ENCODE measurements at places on chromosomes 12 and 14.

DNA sequence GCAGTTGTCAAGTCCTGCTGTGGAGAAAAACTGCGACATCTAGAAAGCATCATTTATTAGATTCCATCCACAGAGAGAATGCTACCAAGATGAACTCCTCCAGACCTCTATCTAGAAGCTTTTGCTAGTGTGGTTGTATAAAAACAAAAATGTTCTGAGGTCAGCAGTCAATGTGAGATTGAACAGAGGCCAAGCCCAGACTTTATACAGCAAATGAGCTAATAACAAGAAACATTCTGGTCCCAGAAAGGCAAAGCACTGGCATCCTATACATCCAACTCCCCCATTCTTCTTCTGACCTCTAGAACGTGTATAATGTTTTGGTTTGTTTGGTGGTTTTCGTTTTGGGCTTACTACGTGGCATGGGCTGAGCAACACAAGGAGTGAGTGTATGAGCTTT is 26.7 kb upstream of the RIN3 start:
- no peak for DNase-seq

GRCh38 chr12:120121766-120122293 is 5.3 kb upstream of the RAB35 start:
- DNase-seq = no peak

DNA sequence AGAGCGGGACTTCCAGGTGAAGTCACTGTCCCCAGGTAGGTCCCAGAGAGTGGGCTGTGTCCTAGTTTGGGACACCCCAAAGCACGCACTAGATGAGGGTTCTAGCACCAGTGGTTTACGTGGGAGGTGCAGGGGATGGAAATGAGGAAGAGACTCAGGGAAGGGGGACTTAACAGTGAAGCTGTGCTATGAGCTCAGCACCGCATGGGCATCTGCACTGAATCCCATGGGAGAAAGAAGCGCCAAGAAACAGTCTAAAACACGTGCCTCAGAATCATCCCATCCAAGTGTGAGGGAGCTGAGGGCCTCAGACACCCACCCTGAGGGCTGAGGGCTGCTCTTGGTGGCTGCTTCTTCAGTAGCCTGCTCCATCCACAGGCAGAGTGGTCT is 71.5 kb upstream of the ZFP36L1 start:
- DNase-seq = no peak

- no peak for DNase-seq
Observed at GRCh38 chr14:33491112-33491511, 459.8 kb downstream of the EGLN3 start.

- no peak for DNase-seq
Observed at GRCh38 chr12:49559011-49559675, 8.8 kb downstream of the MCRS1 start.

GRCh38 chr14:76055330-76055729 is 69.8 kb downstream of the IFT43 start:
- no peak for DNase-seq

DNA sequence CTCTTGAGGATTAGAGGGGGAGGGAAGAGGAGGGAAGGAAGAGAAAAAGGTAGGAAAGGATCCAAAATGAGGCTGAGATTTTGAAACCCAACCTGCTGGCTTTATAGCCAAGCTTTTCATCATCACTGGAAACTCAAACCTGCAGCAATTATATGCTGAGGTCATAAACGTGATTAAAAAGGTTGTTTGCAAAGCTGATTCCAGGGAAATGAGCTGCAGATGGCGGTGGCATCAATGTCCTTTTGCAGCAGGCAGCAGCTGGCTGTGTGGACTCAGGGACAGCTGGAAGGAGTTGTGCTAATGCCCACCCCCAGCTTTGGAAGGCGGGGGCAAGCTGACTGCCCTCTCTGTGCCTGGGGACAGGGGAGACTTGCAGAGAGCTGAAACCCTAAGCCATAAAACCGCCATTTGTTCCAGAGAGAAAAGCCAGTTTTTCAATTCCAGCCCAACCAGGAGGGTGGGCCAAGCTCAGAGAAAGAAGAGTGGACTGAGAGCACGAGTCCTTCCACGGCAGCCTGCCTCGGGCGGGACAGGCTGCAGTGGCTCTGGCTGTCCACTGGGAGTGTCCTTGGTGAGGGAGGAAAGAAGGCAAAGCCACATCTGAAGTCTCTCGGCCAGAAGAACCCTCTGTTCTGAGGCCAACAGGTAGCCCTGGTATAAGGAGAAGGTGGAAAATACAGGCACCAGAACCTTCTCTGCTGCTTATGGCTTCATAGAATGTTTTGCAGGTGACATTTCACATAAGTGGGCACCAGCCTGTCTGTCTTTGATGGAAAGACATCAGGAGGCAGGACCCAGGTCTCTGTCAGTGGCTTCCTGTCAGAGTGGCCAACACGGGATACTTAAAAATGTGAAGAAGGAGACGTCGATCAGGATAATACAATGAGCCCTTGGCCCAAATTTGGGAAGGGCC is 90.7 kb downstream of the SINHCAF start:
- no peak for DNase-seq

DNA sequence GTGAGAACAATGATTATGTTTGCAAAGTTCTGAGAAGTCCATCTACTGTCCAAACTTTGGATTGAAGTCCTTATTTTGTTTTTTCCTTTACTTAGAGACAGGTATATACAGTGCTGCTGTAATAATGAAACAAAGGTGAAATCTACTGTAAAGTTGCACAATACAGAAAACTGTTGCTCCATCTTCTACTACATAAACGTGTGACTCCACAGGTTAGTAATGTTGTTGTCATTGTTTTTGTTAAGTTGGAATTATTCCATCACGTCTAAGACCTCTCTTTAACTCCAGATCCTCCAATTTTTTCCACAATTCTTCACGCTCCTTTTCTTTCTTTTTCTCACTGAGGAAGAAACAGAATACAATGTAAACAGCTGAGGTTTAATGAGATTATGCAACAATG is 57.0 kb upstream of the GPHB5 start:
- DNase-seq = no peak

GRCh38 chr12:64968989-64969819 is 144.8 kb downstream of the TBC1D30 start:
- no peak for DNase-seq

GRCh38 chr14:96092936-96093335 is 53.8 kb downstream of the C14orf132 start:
- no peak for DNase-seq

DNA sequence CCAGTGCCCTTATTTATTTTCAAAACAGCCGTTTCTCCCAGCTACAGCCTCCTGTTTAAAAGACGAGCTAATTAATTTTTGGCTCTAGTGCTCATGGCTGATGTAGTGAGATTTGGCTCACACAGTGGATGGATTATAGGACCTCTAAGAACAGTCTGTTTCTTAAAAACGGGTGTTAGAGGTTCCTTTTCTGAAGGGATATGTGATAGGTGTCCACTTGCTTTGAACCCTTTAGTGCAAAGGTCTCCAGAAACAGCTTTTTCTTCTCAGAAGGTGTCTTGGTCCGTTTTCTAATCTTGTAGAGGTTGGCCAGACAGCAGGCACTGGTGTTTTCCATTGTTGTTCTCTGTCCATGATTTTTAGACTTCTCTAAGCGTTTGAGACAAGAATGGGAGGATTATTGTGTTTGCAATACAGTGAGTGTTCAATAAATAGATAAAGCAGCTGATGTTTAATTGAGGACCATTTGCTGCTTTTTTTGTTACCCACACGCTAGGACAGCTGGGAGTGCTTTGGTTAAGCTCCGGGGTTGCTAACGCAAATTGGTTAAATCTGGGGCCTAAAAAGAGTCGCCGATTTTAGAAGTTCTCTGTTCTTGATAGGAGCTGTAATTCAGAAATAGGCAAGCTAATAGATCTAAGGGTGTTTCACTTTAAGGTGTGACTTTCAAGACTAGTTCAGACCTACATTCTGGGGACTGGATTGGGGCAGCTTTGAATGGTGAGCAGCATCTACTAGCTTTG is 1.0 kb downstream of the BORCS5 start:
- no peak for DNase-seq

DNA sequence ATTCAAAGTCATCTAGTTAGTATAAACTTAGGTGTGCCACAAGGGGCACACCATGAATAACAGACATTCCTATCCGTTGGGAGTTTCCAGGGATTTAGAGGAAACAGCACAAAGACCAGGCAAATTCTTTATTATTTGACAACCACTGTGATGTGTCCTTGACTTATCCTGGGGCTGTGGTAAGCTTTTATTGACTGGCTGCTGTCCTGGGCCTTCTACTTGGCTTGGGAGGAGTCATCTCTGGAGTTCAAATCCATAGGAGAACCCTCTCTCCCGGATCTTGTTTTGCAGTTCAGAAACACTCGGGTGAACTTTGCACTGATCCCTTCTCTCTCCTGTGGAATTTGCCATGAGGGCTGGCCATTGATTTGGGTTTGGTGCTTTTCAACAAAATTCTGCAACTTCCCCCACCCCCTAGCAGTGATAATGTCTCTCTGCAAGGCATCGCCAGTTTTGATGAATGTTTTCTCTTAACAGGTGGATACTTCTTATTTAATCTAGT is 136.3 kb downstream of the ADCK1 start:
- DNase-seq = no peak

- DNase-seq = no peak
Observed at GRCh38 chr12:96729886-96730285, 177.2 kb upstream of the NEDD1 start.

DNA sequence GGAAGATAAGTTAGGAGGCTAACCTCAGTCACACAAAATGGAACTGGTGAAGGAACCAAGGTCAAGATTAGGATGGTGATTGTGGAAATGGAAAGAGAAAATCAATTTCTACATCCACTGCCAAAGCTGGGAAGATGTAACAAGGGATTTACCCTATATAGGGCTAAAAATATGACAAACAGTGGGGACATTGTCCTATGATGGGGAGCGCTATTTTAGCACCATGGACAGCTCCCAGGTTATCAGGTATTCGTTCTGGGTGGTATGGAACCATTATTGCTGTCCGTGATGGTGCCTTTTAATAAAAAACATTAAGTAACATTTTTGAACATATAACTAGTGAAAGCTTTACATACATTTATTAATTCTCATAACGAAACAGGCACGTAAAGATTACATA is 124.0 kb downstream of the NDUFA12 start:
- no peak for DNase-seq

- no peak for DNase-seq
Observed at GRCh38 chr12:68374307-68374982, 42.3 kb upstream of the MDM1 start.

GRCh38 chr12:3185260-3185870 is 108.2 kb downstream of the TSPAN9 start:
- no peak for DNase-seq

GRCh38 chr14:102007916-102008418 is 43.6 kb downstream of the DYNC1H1 start:
- DNase-seq = no peak

DNA sequence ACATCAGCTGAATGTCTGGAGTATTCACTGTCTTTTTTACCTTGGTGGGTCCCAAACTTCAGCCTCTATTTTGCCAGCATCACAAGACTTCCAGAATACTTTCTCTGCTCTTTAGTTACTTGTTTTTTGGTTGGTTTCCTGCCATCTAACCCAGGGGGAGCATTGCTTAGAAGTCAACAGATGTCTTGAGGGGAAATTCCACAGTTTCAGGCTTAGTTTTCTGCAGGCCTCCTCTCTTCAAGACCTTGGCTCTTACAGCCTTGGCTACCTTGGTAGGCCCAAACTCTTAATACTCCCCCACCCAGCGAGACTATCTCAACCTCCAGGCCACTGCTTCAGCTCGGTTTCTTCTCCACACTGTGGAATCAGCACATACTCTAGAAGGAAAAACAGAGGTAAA is 41.7 kb downstream of the NEDD1 start:
- no peak for DNase-seq
